ENCODE measurements at places on chromosomes 4 and X.

GRCh38 chr4:61532336-61533000 lies 332.3 kb downstream of the ADGRL3 start:
- no peaks in the 10 kb centered on the region for H3K36me3 ChIP-seq
- H3K27ac ChIP-seq: no peak overlapping the region
- no peak overlapping the region for H3K4me3 ChIP-seq

DNA sequence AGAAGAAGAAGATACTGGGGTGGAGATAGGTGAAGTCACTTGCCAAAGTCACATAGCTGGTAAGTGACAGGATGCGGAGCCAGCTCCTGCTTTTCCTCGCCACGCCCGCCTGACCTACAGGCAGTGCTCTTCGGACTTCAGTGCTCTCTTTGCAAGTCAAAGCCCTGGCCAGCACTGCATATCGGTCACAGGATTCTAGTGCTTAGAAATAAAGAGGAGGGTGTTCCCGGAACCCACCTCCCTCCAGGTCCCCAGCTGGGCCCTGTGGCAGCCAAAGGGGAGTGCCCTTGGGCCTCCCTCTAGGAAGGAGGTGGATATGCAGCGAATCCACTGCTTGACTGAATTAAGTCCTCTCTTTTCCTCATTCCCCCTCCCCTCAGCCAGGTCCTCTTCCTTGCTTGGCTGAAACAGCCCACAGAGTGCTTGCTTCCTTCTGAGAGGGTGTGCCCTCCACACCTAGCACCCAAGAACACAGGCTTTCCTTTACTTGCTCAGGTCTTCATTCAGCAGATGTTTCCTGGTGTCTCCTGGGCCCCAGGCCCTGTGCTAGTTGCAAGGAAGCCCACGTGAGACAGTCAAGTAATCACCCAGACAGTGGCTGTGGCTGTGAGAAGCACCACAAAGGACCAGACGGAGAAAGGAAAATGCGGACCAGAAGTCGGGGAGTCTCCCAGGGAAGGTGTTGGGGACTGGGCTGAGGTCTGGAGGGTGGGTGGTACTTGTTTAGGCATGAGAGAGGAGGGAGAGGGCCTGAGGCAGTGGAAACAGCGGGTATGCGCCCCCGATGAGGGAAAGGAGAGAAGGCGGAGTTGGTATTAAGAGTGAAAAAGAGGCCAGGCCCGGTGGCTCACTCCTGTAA lies 14.0 kb upstream of the HMGB3 start:
- no peak overlapping the region for H3K4me3 ChIP-seq
- H3K4me1 ChIP-seq: no peaks in the 10 kb centered on the region
- H3K36me3 ChIP-seq: no peaks in the 10 kb centered on the region
- H3K27ac ChIP-seq: no peak overlapping the region
- peak; percentile 28 for DNase-seq

GRCh38 chr4:2478229-2478628 lies 9.3 kb downstream of the RNF4 start:
- no peaks in the 10 kb centered on the region for H3K27me3 ChIP-seq
- no peak overlapping the region for H3K27ac ChIP-seq
- no peak overlapping the region for H3K4me3 ChIP-seq

DNA sequence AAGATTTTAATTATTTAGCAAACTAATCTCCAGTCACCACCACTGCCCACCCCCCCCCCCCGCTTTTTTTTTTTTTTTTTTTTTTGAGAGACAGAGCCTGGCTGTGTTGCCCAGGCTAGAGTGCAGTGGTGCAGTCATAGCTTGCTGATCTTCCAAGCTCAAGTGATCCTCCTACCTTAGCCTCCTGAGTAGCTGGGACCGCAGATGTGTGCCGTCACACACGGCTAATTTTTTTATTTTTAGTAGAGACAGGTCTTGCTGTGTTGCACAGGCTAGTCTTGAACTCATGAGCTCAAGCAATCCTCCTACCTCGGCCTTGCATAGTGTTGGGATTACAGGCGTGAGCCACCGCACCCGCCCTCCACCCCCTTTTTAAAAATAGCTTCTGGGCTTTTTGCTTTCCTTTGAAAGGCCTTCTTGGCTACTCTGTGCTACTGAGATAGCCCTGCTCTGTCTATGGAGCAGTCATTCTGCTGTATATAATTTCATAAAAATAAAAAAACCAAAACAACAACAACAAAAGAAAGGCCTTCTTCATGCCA lies 18.7 kb downstream of the TXLNG start:
- H3K36me3 ChIP-seq: no peaks in the 10 kb centered on the region
- H3K4me3 ChIP-seq: no peak overlapping the region
- DNase-seq: no peak
- no peaks in the 10 kb centered on the region for H3K27me3 ChIP-seq

- no peaks in the 10 kb centered on the region for H3K27me3 ChIP-seq
- no peaks in the 10 kb centered on the region for H3K36me3 ChIP-seq
- H3K4me1 ChIP-seq: no peaks in the 10 kb centered on the region
- DNase-seq: no peak
- no peak overlapping the region for H3K4me3 ChIP-seq
Measured at GRCh38 chr4:117293784-117294183, 208.4 kb upstream of the TRAM1L1 start.

GRCh38 chr4:8048856-8049676 lies 109.4 kb upstream of the AFAP1 start:
- no peaks in the 10 kb centered on the region for H3K36me3 ChIP-seq
- H3K4me1 ChIP-seq: peaks cover 4% of the 10 kb centered on the region
- H3K27me3 ChIP-seq: no peaks in the 10 kb centered on the region
- no peak overlapping the region for H3K4me3 ChIP-seq
- H3K27ac ChIP-seq: no peak overlapping the region
- DNase-seq: no peak

- no peaks in the 10 kb centered on the region for H3K27me3 ChIP-seq
- no peaks in the 10 kb centered on the region for H3K36me3 ChIP-seq
Measured at GRCh38 chrX:100648458-100649417, 4.7 kb downstream of the SRPX2 start.

- no peak overlapping the region for H3K4me3 ChIP-seq
- peaks cover 2% of the 10 kb centered on the region for H3K27me3 ChIP-seq
- no peak for DNase-seq
- H3K27ac ChIP-seq: no peak overlapping the region
- no peaks in the 10 kb centered on the region for H3K4me1 ChIP-seq
Measured at GRCh38 chr4:21775703-21776102, 172.9 kb downstream of the KCNIP4 start.

- no peak overlapping the region for H3K4me3 ChIP-seq
- no peaks in the 10 kb centered on the region for H3K4me1 ChIP-seq
- no peak overlapping the region for H3K27ac ChIP-seq
- no peak for DNase-seq
- no peaks in the 10 kb centered on the region for H3K27me3 ChIP-seq
Measured at GRCh38 chrX:64805683-64806082, 170.6 kb downstream of the ZC4H2 start.

DNA sequence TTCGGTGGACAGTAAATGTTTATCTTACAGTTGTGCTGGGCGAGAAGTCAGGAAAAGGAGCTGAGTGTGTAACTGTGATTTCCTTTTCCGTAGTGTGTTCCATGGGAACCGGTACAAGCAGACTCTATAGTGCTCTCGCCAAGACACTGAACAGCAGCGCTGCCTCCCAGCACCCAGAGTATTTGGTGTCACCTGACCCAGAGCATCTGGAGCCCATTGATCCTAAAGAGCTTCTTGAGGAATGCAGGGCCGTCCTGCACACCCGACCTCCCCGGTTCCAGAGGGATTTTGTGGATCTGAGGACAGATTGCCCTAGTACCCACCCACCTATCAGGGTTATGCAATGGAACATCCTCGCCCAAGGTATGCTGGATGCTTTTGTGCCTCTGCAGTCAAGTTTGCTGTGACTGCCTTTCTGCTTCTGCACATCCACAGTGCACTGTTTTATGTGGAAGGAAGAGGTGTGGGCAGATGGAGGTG lies 27.4 kb downstream of the NOCT start:
- peaks cover 26% of the 10 kb centered on the region for H3K36me3 ChIP-seq
- H3K27ac ChIP-seq: no peak overlapping the region
- no peak for DNase-seq
- H3K27me3 ChIP-seq: no peaks in the 10 kb centered on the region

DNA sequence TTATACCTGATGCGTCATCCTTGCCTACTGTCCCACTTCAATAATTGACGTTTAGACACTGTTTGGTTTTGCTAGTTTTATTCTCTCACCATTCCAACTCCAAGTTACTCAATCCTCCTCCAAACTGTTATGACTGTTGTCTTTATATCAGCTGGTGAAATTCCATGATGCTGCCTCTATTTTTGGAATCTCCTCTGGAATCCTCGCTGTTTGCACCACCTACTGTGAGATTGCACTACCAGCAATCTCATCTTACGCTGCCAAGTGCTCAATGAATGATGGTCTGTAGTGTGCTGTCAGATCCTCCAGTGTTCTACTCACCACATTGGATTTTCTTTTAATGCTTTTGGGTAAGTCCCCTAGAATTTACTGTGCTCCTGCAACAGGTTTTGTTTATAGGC lies 13.2 kb upstream of the PCDH18 start:
- DNase-seq: no peak
- no peaks in the 10 kb centered on the region for H3K36me3 ChIP-seq
- no peak overlapping the region for H3K4me3 ChIP-seq

DNA sequence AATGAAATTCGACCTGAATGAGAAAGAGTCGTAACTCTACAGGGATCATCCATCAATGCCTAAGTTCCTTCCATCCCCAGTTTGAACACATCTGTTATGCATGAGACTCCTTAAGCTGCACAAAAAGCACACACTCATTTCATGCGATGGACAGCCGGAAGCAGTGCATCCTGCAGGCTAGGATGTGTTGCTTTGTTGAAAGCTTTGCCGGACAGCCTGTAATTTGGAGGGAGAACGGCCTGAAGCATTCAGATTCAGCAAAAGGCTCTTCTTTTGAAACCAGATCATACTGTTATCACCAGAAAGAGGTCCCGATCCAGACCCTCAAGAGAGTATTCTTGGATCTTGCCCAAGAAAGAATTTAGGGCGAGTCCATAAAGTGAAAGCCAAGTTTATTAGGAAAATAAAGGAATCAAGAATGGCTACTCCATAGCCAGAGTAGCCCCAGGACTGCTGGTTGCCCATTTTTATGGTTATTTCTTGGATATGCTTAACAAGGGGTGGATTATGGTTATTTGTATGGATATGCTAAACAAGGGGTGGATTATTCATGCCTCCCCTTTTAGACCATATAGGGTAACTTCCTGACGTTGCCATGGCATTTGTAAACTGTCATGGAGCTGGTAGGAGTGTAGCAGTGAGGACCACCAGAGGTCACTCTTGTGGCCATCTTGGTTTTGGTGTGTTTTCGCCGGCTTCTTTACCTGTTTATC lies 48.1 kb upstream of the DHRSX start:
- no peak overlapping the region for H3K27ac ChIP-seq
- no peaks in the 10 kb centered on the region for H3K4me1 ChIP-seq

GRCh38 chr4:53197772-53198142 lies 168.1 kb downstream of the SCFD2 start:
- no peaks in the 10 kb centered on the region for H3K36me3 ChIP-seq
- no peaks in the 10 kb centered on the region for H3K4me1 ChIP-seq
- H3K4me3 ChIP-seq: no peak overlapping the region

GRCh38 chr4:8347660-8348059 lies 78.1 kb downstream of the HTRA3 start:
- H3K4me3 ChIP-seq: no peak overlapping the region
- no peaks in the 10 kb centered on the region for H3K36me3 ChIP-seq
- H3K4me1 ChIP-seq: no peaks in the 10 kb centered on the region
- no peak overlapping the region for H3K27ac ChIP-seq

DNA sequence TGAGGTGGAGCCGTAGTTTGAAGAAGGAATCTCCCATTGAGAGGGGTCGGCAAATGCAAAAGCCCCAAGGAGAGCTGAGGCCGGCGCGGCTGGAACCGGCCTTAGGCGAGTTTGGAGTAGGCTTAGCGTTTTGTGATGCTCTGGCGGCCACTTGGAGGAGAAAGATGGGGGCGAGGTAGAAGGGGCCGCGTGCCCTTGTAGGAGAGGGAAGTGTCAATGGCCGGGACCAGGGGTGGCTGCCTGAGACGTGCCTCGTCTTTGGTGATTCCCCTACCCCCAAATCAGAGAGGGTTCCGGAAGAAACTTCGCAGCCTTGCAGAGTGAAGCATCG lies 11.7 kb downstream of the MSX1 start:
- no peak for DNase-seq
- no peak overlapping the region for H3K4me3 ChIP-seq
- H3K4me1 ChIP-seq: no peaks in the 10 kb centered on the region

- H3K4me1 ChIP-seq: no peaks in the 10 kb centered on the region
- H3K36me3 ChIP-seq: no peaks in the 10 kb centered on the region
- H3K27me3 ChIP-seq: peaks cover 39% of the 10 kb centered on the region
- H3K4me3 ChIP-seq: no peak overlapping the region
- H3K27ac ChIP-seq: no peak overlapping the region
Measured at GRCh38 chr4:174214101-174214878, 69.2 kb downstream of the FBXO8 start.

DNA sequence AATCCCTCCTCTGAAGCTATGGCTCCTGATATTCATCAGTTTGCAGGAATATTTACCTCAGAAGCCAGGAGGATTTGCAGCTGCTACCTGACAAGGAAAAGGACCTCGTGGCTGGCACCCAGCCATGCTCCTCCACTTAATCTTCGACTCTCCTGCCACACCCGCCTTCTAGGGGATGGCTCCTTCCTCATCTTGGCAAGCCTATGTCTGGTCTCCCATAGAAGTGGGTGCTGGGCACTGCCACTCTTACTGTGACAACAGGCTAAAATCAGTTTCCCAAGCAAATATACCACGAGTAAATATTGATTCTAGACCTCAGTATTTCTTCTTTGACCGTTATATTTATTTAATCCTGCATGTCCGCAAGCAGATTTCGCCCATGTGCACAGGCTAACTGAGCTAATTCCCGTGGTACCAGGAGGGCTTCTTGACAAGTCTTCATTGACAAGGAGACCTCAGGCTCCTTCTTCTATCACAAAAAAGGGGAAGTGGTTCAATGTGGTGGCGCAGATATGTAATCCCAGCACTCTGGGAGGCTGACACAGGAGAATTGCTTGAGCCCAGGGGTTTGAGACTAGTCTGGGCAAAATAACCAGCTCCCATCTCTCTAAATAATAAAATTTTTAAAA lies 52.6 kb upstream of the DCTD start:
- peaks cover 2% of the 10 kb centered on the region for H3K27me3 ChIP-seq
- no peaks in the 10 kb centered on the region for H3K4me1 ChIP-seq
- no peak for DNase-seq
- H3K4me3 ChIP-seq: no peak overlapping the region
- no peak overlapping the region for H3K27ac ChIP-seq
- no peaks in the 10 kb centered on the region for H3K36me3 ChIP-seq

DNA sequence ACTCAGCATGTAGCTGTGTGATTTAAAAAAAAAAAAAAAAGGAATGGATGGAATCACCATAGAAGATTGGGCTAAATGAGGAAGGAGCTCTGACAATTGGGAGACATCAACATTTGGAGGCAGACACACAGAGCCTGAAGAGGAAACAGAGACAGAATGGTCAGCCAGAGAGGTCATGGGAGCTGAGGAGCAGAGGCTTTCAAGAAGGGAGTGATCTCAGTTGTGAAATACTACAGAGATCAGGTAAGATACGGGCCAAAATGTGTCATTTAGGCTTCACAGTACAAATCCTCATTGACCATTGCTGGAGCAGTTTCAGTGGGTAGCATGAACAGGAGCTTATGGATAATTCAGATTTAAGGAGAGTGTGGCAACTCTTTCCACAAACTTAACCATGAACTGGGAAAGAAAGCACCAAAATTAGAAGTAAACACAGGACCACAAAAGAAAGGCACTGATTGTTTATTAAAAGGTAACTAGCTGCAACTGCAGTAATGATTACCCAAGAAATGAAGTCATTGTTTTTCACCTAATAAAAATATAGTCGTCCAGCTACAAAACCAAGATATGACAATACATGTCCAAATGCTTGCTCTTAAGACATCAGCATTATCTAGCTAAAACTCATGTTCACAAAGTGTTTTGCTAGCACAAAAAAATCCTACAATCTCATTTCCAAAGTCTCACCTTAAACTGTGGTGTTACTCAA lies 203.2 kb downstream of the DHX15 start:
- H3K27me3 ChIP-seq: no peaks in the 10 kb centered on the region
- H3K4me1 ChIP-seq: no peaks in the 10 kb centered on the region
- H3K27ac ChIP-seq: no peak overlapping the region
- no peak for DNase-seq
- H3K36me3 ChIP-seq: no peaks in the 10 kb centered on the region

All from small intestine (tissue), 16 donors.